Urothelium cell line (cell line): ENCODE measurements at places on chromosomes 2 and 18.

DNA sequence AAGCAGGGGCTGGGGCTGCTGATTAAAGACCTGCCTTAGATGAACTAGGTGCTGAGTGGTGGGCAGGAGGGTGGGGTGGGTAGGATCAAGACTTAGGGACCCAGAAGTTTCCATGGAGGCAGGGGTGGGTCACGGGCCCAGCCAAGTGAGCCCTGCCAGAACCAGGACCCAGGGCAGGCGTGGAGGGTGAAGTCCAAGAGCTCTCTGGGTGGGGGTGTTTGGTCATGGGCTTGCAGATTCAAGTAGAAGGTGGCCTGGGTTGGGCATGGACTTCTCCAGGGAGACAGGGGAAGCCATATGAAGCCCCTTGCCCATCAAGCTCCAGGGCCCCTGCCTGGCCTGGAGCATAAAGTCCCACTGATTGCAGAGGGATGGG is 168.8 kb downstream of the SMAD7 start:
- no peak for DNase-seq

- no peak for DNase-seq
These were observed 140.3 kb upstream of the FOSL2 start for GRCh38 chr2:28252311-28252710.

- no peak for DNase-seq
These were observed 5.5 kb upstream of the NPAS2 start for GRCh38 chr2:100814453-100814852.

- DNase-seq = no peak
These were observed 107.3 kb upstream of the ZFP36L2 start for GRCh38 chr2:43333656-43334144.

- no peak for DNase-seq
These were observed 1.2 kb downstream of the TFPI start for GRCh38 chr2:187552828-187553681.

DNA sequence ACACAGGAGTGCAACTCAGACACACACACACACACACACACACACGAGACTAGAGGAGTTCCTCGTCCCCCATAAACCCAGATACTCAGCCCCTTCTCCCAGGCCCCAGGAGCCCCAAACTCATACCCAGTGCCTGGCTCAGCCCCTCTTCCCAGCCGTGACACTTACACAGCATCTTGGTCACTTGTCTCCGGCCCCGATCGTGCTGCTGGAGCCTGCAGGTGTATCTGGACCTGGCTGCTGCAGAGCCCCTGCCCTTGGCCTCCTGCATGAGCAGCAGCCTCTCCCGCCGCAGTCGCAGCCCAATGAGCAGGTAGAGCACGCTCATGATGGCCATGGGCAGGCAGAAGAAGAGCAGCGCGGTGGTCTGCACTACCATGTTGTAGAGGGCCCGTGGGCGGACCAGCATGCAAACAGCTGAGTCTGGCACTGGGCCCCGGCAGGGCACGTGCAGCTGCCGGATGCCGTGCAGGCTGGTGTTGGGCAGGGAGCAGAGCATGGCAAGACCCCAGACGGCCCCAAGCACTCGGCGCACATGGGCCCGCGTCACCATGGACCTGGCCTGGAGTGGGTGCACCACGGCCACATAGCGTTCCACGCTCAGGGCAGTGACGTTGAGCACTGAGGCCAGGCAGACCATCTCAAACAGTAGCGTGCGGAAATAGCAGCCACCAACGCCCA is 2.1 kb downstream of the NMUR1 start:
- no peak for DNase-seq

- no peak for DNase-seq
These were observed 352.3 kb upstream of the CDH7 start for GRCh38 chr18:65398347-65399075.

DNA sequence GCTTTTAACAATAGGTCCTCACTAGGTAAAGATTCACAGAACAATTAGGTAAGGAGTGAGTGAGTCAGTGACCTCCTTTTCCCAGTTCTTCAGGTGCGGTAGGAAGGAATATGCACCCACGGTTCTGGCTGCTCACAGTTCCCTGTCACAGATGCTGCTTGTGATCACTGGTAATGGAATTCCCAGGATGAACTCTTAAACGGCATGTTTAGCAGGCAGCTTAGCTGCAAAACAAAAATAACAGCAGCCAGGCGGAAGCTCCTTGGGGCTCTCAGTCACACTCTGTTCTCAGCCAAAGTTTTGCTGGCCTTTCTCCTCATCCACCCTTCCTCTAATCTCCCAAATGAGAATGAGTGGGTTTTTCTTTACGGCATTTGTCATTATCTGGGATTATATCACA is 274.5 kb downstream of the MYT1L start:
- no peak for DNase-seq

DNA sequence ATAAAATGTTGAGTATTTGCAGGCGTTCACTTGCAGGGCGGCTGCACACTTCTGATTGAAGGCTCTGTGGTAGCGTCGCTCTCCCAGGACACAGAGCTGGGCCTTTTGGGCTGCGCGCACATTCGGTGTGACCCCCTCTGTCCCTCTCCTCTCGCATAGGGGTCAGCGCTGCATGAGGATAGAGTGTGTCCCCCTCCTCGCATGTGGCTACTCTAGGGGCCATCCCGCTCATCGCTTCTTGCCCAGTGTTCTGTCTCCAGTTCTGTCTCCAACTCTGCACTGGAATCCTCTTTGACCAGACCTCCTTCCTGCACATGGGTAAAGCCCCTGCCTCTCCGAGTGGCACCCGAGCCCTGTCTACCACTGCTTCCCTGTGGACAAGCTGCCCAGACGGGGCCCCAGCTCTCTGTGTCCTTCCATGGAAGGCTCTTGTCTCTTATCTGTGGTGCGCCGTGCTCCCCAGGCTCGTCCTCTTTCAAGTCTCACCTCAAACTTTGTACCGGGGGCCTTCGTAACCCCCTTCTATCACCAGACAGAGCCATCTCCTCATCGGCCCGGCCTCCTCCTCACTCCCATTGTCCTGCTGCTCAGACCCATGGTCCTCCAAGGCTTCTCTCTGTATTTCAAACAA is 278.0 kb upstream of the HDAC4 start:
- no peak for DNase-seq

DNA sequence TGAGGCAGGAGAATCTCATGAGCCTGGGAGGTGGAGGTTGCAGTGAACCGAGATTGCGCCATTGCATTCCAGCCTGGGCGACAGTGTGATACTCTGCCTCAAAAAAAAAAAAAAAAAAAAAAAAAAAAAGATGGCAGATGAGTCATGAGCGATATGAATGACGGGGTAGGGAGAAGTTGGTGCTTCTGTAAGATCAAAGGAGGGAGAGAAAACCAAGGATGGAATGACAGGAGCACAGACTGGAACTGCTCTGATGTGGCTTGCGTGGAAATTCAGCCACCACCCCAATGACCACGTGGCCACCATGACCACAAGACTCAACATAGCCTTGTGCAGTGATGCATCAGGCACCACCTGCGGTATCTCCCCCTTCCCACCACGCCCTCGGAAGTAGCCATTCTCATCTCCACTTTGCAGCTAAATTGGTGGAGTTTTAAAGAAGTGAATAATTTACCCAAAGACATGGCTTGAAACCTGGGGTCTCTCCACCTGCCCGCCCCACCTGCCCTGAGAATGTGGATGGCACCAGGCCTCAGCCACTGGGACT is 96.0 kb downstream of the ACKR3 start:
- peak; percentile 83 for DNase-seq

DNA sequence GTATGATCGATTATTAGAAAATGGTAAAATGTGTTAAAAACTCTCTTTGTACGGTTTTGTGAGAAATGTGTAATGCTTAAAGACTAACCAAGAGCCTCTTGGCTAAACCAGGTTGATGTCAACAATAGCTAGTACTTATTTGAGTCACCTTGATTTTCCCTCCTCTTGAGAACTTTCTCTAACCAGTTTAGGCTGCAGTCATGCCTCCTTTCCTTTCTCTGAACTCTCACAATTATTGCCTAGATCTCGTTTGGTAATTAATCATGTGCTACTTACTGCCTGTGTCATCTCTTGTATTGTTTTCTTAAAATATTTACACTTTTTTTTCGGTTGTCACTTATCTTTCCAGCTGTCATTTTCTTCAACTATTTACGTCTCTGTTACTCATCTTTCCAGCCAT is 1.1 kb upstream of the EPC2 start:
- DNase-seq = no peak

DNA sequence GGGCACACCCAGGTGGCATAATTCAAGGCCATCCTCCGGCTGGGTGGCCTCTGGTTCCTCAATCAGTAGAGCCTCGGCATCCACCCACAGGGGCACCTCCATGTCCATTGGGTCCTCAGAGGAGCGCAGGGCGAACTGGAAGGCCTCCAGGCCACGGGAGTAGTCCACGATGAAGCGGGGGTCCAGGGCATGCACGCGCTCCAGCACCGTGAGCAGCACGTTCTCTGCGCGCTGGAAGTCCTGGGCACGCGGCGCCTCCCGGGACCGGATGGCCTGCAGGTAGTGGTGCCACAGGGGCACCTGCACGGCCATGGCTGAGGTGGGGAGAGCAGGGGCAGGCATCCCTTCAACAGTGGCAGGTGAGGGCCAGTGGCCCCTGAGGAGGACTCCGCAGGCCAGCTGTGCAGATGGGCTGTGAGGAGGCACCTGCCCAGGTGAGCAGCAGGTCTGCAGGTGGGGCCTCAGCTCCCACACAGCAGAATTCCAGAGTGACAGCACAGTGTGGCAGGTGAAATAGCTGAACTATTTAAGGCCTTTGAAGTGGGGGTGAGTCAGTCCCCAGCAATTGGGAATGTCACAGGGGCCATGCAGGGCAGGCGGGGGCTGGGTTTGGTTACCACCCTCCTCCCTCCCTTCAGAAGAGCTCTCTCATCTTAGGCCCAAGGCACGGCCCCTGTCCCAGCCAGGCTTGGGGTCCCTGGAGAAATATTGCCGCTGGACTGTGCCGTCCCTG is at the start of gene MAB21L4:
Gene MAB21L4 (minus strand): TSS at position 501 of the 733 bp plus-strand sequence. CDS start 159 bp downstream, at position 342.
- peak; percentile 80 for DNase-seq

DNA sequence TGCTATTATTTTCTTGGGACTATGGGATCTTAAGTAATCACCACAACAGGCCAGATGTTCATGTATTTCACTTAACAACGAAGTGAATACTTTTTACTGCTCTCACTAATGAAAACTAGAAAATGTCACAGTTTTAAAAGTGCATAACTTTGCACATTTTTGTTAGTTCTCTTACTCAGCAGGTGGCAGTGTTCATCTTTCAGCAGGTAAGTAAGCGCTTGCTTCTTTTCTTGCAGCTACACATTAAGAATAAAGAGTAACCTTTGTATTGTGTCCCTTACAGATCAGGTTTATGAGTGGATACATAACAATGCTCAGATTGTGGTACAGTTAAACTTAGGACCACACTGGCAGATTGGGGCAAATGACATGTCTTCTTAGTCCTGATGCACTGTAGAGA is 61.0 kb downstream of the DAW1 start:
- no peak for DNase-seq

DNA sequence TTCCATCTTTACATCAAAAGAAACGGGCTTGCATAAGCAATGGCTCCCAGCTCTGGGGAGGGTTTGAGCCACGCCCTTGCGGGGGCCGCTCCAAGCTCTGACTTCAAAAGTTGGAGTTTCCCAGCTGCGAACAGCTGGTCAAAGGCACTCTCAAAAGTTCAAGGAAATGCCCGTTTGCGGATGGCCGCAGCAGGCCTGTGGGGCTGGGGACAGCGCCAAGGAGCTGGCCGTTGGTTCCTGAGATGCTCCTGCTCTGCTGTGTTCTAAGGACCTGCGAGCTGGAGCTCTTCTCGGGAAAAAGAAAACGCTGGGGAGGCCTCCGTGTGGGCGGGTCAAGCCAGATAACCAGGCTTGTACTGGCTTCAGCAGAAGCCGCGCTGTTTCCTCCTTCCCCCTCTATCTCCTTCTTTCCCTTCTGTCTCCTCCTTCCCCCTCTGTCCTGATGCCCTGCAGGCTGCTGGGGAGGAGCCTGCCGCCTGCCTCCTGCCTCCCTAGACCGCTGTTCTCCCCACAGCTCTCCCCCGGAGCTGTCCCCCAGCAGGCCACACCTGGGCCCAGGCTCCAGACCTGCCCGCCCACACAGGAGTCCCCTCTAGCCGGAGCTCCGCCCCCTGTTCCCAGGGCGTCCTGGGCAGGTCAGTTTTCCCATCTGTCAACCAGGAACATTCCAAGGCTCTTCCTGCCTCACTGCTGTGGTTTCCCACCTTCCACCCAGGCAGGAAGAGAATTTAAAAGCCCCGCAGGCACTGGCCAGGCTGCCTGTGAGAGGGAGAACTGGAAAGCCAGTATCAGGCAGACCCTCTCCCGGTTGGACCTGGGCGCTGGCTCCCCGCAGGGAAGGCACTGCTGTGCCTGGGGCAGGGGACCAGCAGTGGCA is 14.1 kb downstream of the KLF11 start:
- DNase-seq = peak; percentile 66

DNA sequence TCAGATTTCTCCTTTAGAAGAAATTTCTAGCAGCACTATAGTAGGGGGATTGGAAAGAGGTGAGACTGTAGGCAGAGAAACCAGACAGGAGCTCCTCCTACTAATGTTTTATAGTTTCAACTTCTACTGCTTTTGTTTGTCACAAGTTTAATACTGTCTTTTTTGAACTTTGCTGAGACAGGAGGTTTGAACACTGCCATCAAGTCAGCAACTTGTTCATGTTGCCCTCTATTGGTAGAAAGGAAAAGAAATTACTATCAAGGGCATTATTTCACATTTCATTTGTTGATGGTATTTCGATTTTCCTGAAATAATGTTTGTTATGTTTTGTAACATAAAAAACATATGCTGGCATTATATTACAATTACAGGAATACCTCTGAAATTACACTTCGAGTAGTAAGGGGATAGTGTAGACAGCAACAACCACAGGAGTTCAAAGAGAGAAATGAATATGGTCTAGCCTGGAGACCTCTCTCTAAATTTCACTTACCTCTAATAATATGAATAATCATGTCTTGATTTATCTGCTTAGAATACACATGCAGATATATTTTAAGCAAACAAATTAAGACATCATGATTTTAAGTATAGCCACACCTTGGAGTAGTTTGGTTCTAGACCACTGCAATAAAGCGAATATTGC is 12.4 kb upstream of the CCDC88A start:
- peak; percentile 36 for DNase-seq

- no peak for DNase-seq
These were observed 308.7 kb upstream of the SALL3 start for GRCh38 chr18:78670778-78671391.

- no peak for DNase-seq
These were observed 22.2 kb downstream of the BIN1 start for GRCh38 chr2:127084611-127085316.

- DNase-seq = no peak
These were observed 330.5 kb upstream of the TCF4 start for GRCh38 chr18:55918444-55918843.

DNA sequence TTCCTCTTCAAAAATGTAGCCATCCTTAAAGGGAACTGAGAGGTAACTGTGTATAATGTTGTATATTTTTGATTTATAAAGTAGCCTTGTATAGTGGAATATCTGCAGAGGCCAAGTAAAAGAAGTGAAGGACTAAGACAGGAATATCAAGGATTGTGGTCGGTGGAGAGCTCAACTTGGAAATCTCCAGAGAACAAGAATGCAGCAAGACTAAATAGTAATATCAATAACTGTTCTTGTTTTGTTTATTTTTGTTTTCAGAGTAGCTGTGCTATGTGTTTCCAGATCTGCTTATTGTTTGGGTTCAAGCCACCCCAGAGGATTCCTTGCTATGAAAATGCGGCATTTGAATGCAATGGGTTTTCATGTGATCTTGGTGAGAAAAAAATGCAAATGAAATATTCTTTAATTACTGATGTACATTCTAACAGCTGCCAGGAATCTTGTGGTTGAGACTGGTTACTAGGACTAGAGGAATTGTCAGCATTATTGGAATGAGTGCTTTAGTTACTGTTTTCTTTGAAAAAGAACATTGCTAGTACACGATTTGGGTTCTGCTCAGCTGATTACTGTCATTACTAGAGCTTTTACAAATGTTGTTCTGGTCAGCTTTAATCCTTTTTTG is 25.0 kb downstream of the FASTKD2 start:
- no peak for DNase-seq
